Posterior cingulate gyrus (tissue), 11 donors: ENCODE measurements at places on chromosomes 1 and 21.

DNA sequence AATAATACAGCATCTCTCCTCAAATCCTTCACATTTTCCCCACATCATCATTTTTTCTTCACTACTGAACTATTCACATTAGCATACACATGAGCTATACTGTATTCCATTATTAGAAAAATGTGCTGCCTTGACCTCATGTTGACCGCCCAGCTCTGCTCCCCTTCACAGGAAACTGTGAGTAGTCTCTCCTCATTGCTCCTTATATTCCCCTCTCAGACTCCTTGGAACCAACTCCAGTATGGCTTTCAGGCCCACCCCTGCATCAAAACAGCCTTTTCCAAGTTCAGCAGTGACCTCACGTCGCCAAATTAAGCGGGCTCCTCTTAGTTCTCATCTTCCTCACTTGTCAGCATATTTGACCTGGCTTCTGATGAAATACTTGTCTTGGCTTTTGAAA, 59.2 kb upstream of the SPAG17 start:
- no peak for DNase-seq

- no peak for DNase-seq
Measured at GRCh38 chr1:237861944-237862343, 28.8 kb downstream of the ZP4 start.

DNA sequence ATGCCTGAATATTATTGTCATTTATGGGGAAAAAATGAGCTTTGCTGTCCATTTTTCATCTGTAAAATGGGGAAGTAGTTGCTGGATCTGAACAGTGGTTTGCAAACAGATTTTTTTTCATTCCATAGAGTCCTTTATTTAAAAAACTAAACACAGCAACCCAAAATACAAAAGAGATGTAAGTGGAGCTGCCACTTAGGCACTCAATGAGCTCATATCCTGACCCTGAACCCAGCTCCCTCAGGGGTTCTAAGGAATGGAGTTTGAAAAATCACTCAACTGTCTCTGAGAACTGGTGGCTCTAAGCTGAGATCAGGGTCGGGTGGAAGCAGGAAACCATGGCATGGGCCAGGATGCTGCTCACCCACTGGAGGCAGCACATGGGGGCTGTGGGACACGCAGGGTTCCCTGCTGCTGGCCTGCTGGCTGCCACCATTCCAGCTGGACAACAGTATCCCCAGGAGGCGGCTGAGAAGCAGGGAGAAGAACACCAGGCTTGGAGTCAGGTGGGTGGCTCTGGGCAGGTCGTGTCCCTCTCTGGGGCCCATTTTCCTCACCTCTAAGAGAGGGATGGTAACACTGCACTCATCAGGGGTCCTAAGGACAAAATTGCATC, 9.6 kb upstream of the ECE1 start:
- DNase-seq = no peak

DNA sequence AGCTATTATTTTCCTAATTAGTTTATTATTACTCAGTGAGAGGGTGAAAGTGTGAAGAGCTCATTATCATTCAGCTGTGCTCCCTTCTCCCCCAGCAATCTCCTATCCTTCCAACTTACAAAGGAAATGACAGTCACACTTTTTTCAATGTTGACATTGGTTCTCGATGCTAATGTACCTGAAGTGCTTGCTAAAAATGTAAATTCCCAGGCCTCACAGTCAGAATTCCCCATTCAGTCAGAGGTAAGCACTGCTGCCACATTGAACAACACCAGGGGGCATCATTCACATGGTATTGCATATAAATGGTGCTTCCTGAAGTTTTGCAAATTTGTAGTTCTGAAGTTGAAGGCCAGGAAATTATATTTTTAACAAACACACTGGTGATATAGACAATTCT, 132.7 kb upstream of the FOXD3 start:
- DNase-seq = no peak

DNA sequence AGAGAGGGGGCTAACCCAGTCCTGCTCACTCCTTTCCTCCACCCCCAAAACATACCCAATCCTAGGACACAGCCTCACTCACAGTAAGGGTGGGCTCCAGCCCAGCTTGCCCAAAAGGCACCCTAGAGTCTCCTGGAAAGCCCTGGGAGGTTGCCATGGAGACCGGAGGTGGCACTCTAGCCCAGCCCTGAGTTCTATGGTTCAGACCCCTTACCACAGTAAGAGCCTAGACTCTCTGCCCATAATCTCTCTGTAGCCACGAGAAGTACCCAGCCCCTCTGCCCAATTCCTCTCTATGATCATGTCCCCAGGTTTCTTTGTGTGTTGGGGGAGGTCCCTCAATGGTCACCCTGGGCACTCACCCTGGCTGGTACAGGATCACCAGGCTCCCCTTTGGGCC, 14.4 kb downstream of the COL16A1 start:
- no peak for DNase-seq

DNA sequence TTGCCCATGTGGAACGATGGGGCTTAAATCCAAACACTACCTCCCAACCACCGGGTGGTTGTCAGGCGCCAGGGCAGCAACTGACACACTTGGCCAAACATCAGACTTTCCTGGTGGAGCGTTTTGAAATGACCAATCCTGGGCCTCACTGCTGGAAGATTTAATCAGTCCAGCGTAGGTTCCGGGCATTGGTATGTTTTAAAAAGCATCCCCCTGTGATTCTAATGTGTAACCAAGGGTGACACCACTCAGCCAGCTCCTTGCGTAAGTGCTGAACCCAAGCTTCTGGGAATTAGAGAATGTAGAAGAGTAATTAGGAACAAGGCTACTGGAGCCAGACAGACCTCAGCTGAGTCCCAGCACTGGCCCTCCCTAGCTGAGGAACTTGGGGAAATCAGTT, 44.8 kb upstream of the KAZN start:
- no peak for DNase-seq

DNA sequence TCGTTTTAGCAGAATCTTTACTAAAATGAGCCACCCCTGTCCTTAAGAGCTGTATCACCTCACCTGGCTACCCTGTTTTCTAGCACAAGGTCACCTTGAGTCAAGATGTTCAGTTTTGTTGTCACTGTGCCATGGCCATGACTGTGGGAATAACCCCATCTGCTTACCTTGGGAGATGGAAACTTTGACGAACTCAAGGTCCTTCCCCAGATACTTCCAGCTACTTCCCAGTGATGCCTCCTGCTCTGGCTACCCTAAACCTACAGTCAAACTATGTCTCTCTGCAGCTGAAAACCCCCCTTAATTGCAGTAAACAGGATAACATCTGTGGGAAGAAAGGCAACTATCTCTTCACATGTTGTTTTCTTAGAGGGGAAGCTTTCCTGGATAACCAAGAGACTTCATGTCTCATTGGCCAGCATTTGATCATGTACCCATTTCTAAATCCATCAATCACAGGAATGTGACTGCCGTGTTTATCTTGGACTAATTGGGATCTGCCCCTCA, 89.5 kb upstream of the C1orf21 start:
- DNase-seq = no peak

- no peak for DNase-seq
Measured at GRCh38 chr1:203175237-203175826, at the start of gene MYBPH. Gene MYBPH, minus strand, starts transcription at chr1:203175826. Its CDS starts 71 bp downstream, at chr1:203175755.

DNA sequence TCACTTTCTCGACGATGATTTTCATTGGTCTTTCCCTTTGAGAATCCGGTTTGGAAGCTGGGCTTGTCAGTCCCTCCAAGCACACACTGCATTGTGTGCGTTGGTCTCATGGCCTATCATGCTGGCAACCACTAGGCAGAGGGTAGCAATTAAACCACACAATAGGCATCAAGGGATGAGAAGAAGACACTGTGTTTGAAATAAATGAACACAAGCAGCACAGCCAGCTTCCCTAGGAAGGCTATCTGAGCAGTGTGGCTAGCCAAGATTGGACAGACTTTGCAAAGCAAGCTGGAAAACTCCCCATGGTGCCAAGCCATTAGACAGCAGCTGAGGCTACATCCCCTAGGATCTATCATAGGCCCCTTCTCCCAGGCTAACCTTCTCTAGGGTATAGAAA, 288.7 kb downstream of the NUF2 start:
- no peak for DNase-seq

DNA sequence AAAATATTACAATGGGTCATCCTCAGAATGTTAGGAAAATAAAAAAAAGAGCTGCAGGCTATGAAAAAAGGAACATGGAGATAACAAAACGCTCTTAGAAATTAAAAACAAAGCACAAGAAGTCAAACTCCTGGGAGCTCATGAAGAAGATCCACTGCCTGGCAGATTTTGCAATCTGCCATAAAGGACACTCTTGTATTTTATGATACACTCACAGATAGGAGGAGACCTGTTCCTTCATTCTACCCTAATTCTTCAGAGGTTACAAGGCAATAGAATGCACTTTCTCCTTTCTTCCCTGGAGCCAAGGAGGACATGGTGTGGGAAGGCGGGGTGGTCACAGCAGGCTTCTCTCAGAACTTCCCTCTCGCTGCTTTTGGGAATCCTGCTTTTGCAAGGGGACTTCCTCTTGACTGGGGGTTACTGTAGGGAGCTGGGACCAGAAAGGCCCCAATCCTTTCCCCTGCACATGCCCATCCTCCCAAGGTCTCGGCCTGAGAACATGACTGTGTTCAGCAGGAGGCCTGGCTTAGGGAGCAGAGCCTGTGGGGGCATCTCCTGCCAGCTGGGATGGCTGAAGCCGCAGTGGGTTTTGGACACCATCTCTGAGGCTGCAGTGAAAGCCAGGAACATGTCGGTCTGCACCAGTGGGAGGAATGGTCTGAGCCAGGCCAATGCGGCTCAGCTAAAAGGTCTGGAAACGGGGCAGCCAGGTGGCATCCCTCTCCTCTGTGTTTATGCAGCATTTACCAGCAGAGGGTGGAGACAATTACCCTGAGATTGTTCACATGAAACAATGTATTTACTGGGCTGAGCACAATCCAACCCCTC, 44.8 kb downstream of the GPR161 start:
- DNase-seq = peak; percentile 85

- no peak for DNase-seq
Measured at GRCh38 chr1:29033829-29034466, 89.8 kb downstream of the TMEM200B start.

GRCh38 chr1:186082235-186082937, 292.7 kb downstream of the TPR start:
- DNase-seq = no peak

- no peak for DNase-seq
Measured at GRCh38 chr1:228927946-228928898, 192.9 kb downstream of the RHOU start.

- DNase-seq = no peak
Measured at GRCh38 chr1:207972337-207972736, 61.4 kb upstream of the CD34 start.

GRCh38 chr1:106700211-106700610, 356.3 kb upstream of the PRMT6 start:
- no peak for DNase-seq

- DNase-seq = no peak
Measured at GRCh38 chr21:40242586-40243265, 375.5 kb downstream of the PCP4 start.

DNA sequence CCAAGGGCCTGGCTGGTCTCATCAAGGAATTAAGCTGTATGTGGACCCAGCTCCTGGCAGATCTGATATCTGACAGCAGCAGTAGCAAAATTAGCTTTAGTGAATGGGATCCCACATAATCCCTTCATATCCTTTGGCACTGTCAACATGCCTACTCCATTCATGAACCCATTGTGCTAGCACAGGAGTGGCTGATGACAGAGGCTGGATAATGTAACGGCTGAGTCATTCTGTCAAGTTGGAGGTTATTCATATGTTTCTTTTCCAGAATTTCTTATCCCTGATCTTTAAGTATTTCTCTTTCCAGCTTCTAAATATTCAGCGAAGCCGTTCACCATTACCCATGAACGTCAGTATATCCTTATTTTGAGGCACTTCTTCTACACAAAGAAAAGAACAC, 84.3 kb downstream of the EXTL2 start:
- DNase-seq = no peak

DNA sequence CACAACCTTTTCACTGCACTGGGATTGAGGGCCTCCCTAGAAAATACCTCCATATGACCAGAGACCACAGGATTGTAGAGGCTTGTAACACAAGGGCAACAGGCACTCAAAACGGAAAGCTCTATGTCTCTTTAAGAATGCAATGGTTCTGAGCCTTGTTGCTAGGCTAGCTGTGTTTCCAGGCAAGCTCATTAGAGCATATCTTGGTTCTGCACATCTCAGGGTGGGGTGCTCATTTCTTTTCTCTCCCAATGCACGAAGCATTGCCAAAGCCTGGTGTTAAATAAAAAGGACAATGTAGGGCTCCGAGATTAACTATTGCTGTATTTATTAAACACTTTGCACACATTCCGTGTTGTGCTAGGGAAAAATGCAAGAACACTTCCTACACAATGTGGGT, 315.9 kb downstream of the PRDM2 start:
- no peak for DNase-seq

GRCh38 chr1:89910780-89911179, 84.1 kb upstream of the ZNF326 start:
- DNase-seq = no peak

DNA sequence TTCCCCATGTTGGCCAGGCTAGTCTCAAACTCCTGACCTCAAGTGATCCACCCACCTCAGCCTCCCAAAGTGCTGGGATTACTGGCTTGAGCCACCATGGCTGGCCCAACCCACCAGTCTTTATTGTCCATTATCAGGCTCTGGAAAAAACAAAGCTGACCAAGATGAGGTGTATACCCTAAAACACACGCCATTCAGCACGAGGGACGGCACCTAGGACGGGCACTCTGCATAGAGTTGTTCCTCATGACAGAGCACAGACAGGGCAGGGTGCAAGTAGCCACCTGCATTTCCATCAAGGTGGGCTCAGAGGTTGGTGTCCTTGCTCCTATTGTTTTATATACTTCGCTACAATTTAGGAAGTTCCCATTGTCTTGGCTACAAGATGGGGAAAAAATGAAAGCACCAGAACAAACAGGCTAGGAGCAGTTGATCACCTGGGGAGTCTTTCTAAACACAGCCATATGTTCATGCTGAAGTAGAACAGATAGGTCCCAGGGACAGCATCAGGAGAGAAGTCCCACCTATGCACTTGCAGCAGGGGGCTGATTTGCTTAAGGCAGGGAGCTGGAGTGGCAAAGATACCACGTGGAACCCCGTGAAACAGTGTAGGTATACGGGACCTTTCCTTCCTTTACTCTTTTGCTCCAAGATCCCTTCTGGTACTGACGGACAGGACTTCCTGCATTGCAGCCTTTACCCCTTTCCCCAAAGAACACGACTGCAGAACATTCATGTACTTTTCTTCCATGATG, 4.5 kb downstream of the KRTCAP2 start:
- DNase-seq = no peak

- DNase-seq = no peak
Measured at GRCh38 chr1:31161571-31161970, 78.1 kb downstream of the NKAIN1 start.

GRCh38 chr1:31727195-31727594, 23.4 kb upstream of the COL16A1 start:
- DNase-seq = no peak

GRCh38 chr1:24564695-24565094, 8.8 kb downstream of the NCMAP start:
- DNase-seq = no peak
